Activated T-helper 17 cell treated with anti-CD3 and anti-CD28 coated beads, Interleukin-2, amount 50 U/mL, for 72 hours (primary cell): ENCODE measurements at places on chromosomes 7 and 10. TPM values are rescaled to one million over a fixed set of nuclear protein-coding genes. Genes with fewer than 3 reads are reported as not detected.

GRCh38 chr10:103855424-103855823, at the start of gene SH3PXD2A:
TSS of gene SH3PXD2A (minus strand) at chr10:103855576. CDS start at chr10:103855266, 310 bp downstream.
- H3K4me3 ChIP-seq = peak within 1 kb of the TSS; percentile 82
- peaks cover 32% of the 10 kb centered on the region for H3K27me3 ChIP-seq
- H3K4me1 ChIP-seq = peaks cover 8% of the 10 kb centered on the region
- no peak within 1 kb of the TSS for H3K27ac ChIP-seq
- H3K36me3 ChIP-seq = no peaks in the 10 kb centered on the region

GRCh38 chr7:45920502-45921380, at the start of gene IGFBP3:
TSS of gene IGFBP3 (minus strand) at chr7:45921272. CDS start at chr7:45921140, 132 bp downstream.
- H3K27ac ChIP-seq = peak within 1 kb of the TSS; percentile 42
- no peaks in the 10 kb centered on the region for H3K36me3 ChIP-seq
- peak; percentile 56 for ATAC-seq
- peaks cover 30% of the 10 kb centered on the region for H3K27me3 ChIP-seq

- H3K27me3 ChIP-seq = no peaks in the 10 kb centered on the region
- ATAC-seq = no peak
- no peaks in the 10 kb centered on the region for H3K4me1 ChIP-seq
- H3K4me3 ChIP-seq = no peak overlapping the region
These were observed 88.6 kb downstream of the USP6NL start for GRCh38 chr10:11522821-11523245.

DNA sequence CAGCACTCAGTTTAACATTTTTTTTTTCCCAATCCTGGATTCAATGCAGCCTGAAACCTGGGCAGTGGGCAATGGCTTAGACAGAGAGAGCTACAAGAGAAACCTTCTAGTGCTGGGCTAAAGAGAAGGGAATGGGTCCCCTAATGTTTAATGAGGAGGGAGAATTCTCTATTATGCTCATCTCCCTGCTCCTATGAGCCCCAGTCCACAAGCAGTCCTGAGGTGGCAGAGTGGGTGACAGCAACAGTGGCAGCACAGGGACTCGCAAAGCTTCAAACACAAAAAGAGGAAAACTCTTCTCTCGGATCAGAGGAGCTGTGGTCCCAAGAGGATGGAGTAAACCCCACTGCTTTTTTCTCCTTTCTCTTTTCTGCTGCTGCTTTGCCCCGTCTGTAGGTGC, 36.5 kb downstream of the COBL start:
- peaks cover 21% of the 10 kb centered on the region for H3K27me3 ChIP-seq
- no peak overlapping the region for H3K27ac ChIP-seq
- H3K36me3 ChIP-seq = no peaks in the 10 kb centered on the region
- H3K4me3 ChIP-seq = no peak overlapping the region

DNA sequence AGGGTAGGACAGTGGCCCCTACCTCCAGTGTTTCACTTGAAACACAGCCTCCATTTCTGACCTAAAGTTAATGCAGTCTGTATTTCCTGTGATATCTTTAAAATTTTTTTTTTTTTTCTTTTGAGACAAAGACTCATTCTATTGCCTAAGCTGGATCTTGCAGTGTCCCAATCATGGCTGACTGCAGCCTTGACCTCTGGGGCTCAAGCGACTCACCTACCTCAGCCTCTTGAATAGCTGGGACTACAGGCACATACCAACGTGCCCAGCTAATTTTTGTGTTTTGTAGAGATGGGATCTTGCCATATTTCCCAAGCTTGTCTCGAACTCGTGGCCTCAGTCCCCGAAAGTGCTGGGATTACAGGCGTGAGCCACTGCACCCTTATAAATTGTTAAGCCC, 16.7 kb upstream of the MGAM2 start:
- H3K4me1 ChIP-seq = no peaks in the 10 kb centered on the region
- H3K27me3 ChIP-seq = peaks cover 6% of the 10 kb centered on the region
- no peaks in the 10 kb centered on the region for H3K36me3 ChIP-seq
- no peak overlapping the region for H3K4me3 ChIP-seq
- ATAC-seq = no peak
- no peak overlapping the region for H3K27ac ChIP-seq

GRCh38 chr7:50664461-50664922, 99.3 kb upstream of the DDC start:
- H3K4me1 ChIP-seq = peaks cover 36% of the 10 kb centered on the region
- H3K27ac ChIP-seq = peak overlapping the region; percentile 58
- peaks cover 5% of the 10 kb centered on the region for H3K27me3 ChIP-seq
- H3K4me3 ChIP-seq = peak overlapping the region; percentile 82
- peak; percentile 87 for ATAC-seq
- H3K36me3 ChIP-seq = no peaks in the 10 kb centered on the region

DNA sequence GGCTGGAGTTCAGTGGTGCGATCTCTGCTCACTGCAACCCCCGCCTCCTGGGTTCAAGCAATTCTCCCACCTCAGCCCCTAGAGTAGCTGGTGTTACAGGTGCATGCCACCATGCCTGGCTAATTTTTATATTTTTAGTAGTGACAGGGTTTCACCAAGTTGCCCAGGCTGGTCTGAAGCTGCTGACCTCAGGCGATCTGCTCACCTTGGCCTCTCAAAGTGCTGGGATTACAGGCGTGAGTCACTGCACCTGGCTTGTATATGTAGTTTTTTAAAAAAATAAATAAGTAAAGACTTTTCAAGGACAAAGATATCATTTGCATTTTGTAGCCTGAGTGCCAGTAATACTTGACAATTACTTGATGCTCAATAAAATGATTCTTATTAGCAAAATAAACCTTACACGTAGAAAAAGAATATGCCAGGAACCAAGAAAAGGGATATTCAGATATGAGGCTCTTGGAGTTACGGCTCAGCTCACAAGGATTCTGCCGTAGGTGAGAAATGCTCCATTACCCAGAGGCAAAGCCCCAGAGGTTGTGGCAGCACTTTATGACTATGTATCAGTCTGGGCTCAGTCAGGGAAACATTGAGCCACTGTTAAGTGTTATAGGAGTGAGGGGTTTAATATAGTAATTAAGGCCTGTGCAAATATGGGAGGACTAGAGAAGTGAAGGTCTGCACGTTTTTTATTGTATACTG, 98.5 kb downstream of the TPST1 start:
- no peaks in the 10 kb centered on the region for H3K4me1 ChIP-seq

DNA sequence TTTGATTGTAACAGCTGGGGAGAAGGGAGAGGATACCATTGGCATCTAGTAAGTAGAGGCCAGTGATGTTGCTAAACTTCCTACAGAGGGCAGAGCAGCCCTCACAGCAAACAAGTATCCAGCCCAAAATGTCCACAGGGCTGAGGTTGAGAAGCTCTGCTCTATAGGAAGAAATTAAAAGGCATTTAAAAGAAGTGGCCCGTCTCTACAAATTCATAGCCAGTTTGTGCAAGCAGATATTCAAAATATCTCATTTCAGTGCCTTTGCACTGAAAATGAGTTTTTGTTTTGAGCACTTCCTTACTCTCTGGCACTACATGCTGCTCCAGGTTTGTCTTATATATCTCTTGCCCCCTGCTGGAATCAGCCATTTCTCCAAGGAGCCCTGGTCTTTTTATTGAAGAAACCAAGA, 330.0 kb downstream of the BBS9 start:
- H3K27me3 ChIP-seq = no peaks in the 10 kb centered on the region
- H3K4me3 ChIP-seq = no peak overlapping the region
- H3K36me3 ChIP-seq = no peaks in the 10 kb centered on the region
- no peak overlapping the region for H3K27ac ChIP-seq
- no peak for ATAC-seq

DNA sequence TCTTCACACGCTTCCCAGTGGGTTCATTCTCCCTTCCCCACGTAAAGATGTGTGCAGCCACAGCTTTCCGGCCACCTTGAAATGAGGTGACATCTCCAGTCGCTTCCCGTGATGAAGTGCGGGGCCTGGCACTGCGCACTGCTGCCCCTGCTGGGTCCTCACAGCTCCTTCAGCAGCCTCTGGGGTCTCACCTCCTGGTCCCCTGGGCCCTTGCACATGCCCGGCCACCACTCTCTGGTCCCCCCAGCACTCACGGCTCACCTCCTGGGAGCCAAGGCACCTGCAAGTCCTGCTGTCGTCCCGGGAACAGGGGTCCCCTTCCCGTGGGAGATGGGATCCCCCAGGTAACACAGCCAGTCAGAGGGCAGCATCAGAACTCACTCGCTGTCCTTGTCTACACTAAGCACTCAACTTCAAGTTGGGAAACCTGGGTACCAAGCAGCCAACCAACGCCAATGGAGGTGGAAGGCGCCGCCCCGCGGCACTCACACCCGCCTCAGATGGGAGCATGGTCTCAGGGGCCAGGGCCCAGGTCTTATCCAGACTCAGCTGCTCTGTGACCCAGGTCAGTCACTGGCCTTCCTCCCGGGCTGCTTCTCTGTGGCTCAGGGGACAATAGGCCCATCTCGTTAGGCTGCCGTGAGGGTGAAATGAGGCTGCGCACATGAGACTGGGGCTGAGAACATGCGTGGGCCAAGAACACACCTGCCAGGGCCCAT, 176.2 kb downstream of the PTPRN2 start:
- H3K4me3 ChIP-seq = no peak overlapping the region
- ATAC-seq = no peak
- no peaks in the 10 kb centered on the region for H3K27me3 ChIP-seq

- H3K36me3 ChIP-seq = no peaks in the 10 kb centered on the region
- peaks cover 10% of the 10 kb centered on the region for H3K27me3 ChIP-seq
- H3K4me3 ChIP-seq = no peak overlapping the region
- H3K27ac ChIP-seq = no peak overlapping the region
- H3K4me1 ChIP-seq = no peaks in the 10 kb centered on the region
- no peak for ATAC-seq
These were observed 42.3 kb downstream of the AKR1E2 start for GRCh38 chr10:4868357-4868657.

DNA sequence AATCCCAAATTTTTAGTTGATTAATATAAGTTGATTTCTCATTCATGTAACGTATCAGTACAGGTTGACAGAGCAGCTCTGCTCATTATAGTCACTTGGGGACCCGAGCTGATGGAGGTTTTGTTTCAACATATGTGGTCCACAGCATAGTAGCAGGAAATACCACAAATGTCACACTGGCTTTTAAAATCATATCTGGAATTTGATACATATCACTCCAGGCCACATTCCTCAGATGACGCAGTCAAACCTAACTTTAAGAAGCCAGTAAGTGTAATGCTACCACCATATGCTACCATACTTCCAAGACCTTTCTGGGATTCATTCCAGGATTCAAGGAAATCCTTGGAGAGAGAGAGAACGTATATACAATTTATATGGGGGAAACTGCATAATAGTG, 156.3 kb downstream of the PHF14 start:
- peaks cover 20% of the 10 kb centered on the region for H3K4me1 ChIP-seq
- H3K27ac ChIP-seq = no peak overlapping the region
- no peak overlapping the region for H3K4me3 ChIP-seq
- no peaks in the 10 kb centered on the region for H3K27me3 ChIP-seq
- peak; percentile 83 for ATAC-seq

DNA sequence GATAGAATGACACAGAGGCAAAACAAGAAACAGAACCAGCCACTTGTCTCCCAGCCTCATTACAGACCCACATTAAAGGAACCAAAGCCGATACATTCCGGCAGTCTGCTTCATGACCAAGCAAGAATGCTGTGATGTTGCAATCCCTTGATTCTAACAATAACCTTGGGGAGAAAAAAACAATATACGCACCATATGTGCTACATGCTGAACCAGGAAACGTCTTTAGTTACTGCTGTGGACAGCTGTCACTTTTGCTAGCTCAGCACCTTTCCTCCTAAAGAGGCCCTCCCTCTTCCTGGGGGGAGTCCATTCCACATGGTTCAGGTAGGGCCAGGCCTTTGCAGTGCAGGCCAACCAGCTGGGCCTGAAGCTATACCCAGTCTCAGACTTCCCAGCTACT, 79.1 kb downstream of the PRTFDC1 start:
- peaks cover 4% of the 10 kb centered on the region for H3K4me1 ChIP-seq
- H3K4me3 ChIP-seq = no peak overlapping the region
- H3K36me3 ChIP-seq = no peaks in the 10 kb centered on the region
- no peak for ATAC-seq
- no peaks in the 10 kb centered on the region for H3K27me3 ChIP-seq

- peaks cover 40% of the 10 kb centered on the region for H3K4me1 ChIP-seq
- peaks cover 99% of the 10 kb centered on the region for H3K36me3 ChIP-seq
- H3K4me3 ChIP-seq = no peak overlapping the region
- no peaks in the 10 kb centered on the region for H3K27me3 ChIP-seq
These were observed 53.2 kb downstream of the STK17A start for GRCh38 chr7:43636093-43636492.

GRCh38 chr7:148863324-148863723, 20.8 kb downstream of the EZH2 start:
- peaks cover 10% of the 10 kb centered on the region for H3K36me3 ChIP-seq
- ATAC-seq = no peak
- H3K27ac ChIP-seq = peak overlapping the region; percentile 37
- peaks cover 18% of the 10 kb centered on the region for H3K4me1 ChIP-seq

GRCh38 chr7:84614821-84615501, 420.4 kb upstream of the SEMA3A start:
- no peaks in the 10 kb centered on the region for H3K27me3 ChIP-seq
- no peak overlapping the region for H3K4me3 ChIP-seq
- no peak for ATAC-seq

DNA sequence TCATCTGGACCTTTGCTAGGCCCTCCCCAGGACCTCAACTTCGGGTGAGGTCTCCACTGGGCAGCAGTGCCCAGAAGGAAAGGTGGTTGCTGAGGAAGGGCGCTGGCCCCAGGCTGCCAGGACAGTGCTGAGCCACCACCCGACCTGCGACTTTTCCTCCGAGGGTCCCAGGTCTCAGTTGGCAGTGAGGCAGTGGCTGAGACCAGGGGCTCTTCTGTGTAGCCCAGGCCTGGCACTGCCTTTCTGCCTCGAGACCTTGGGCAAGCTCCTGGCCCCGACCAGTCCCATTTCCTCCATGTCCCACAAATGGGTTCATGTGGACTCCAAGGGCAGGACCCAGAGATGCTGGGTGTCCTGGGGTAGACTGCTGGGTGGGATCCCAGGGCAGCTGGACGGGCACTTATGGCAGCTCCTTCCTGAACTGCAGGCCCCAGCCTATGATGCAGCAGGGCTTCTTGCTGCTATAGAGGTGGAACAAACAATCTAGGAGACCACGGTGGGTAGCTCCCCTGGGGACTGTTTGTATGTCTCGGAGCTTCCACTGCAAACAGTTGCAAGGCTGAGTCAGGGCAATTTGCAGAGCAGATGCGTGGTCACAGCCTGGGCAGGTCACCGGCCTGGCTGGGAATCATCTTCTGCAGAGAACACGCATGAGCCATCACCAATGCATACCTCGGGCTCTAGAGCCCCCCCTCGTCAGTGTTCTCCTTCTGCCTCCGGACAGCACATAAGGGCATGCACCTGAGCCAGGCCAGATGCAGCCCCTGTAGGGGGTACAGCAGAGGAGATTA, 17.9 kb upstream of the LRRC18 start:
- no peaks in the 10 kb centered on the region for H3K36me3 ChIP-seq
- no peak overlapping the region for H3K27ac ChIP-seq
- no peak for ATAC-seq
- H3K4me1 ChIP-seq = no peaks in the 10 kb centered on the region
- H3K27me3 ChIP-seq = peaks cover 13% of the 10 kb centered on the region

GRCh38 chr10:112789248-112789647, 160.8 kb upstream of the TCF7L2 start:
- H3K27ac ChIP-seq = no peak overlapping the region
- no peaks in the 10 kb centered on the region for H3K36me3 ChIP-seq
- no peaks in the 10 kb centered on the region for H3K4me1 ChIP-seq
- ATAC-seq = no peak

PLCE1 gene
- 0.08 TPM for total RNA-seq

URGCP gene
- total RNA-seq = 19.0 TPM

LIPF gene
- total RNA-seq = not detected

CLDN12 gene
- total RNA-seq = 11.0 TPM

ALOX5 gene
- total RNA-seq = 4.0 TPM

DGKB gene
- not detected for total RNA-seq

DBF4 gene
- total RNA-seq = 76.4 TPM
